Left renal cortex interstitium (tissue), 4 donors: ENCODE measurements at places on chromosomes 2 and 18. TPM values are rescaled to one million over a fixed set of nuclear protein-coding genes. Genes with fewer than 3 reads are reported as not detected.
A peak's percentile ranks its signal among the peaks of the same experiment; 100 is the strongest.

DNA sequence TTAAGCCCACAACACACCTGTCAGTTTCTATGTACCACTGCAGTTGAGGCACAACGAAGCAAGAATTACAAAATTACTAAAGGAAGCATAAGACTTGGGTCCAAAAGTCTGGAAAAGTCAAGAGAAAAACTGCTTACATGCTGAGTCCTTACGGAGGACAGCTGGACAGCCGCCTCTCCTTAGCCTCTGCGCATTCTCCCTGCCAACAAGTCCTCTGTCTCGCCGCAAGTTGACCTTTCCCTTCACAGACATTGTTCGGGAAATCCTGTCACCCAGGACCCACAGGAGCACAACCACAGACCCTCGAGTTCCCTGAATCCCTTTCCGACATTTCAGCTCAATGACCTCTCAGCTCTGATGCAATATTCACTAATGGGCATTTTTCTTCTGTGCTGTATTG lies 525.4 kb upstream of the SALL3 start:
- DNase-seq = no peak

GRCh38 chr2:25821225-25822056 lies 56.8 kb downstream of the ASXL2 start:
- DNase-seq = no peak

- no peak for DNase-seq
Observed at GRCh38 chr2:66438891-66439811, 4.2 kb downstream of the MEIS1 start.

DNA sequence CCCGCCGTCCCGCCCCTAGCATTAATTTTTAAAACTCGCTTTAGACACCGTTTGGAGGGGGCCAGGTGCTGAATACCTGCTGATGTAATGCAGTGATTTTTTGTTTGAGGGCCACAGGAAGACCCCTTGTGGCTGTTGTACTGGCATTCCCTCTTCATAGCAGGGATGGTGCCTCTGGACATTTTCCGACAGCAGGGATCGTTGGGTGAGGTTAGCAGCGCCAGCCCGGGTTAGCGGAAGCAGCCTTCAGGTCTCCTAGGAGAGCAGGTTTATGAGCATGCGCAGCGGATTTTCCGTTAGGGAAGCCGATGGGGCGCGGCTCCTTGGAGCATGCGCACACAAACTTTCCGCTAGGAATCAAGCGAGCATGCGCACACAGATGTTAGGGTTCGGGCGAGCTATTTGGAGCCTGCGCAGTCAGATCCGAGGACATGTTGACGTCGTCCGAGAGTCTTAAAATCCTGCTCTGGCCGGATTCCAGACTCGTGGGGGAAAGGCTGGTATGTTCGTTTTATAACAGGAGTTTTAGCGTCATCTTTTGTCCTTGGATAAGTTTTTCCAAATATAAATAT lies 17.2 kb upstream of the C2orf74 start:
- peak; percentile 97 for DNase-seq

- no peak for DNase-seq
Observed at GRCh38 chr2:137950238-137950637, 14.0 kb upstream of the HNMT start.

GRCh38 chr2:154698296-154698720 lies at the start of gene KCNJ3:
KCNJ3 (plus strand) TSS chr2:154698695; CDS start chr2:154698776, 81 bp downstream.
- DNase-seq = no peak

- DNase-seq = no peak
Observed at GRCh38 chr2:43877782-43878464, 39.2 kb downstream of the ABCG8 start.

The SLC30A3 gene
- 5.3 TPM for polyA plus RNA-seq

DNA sequence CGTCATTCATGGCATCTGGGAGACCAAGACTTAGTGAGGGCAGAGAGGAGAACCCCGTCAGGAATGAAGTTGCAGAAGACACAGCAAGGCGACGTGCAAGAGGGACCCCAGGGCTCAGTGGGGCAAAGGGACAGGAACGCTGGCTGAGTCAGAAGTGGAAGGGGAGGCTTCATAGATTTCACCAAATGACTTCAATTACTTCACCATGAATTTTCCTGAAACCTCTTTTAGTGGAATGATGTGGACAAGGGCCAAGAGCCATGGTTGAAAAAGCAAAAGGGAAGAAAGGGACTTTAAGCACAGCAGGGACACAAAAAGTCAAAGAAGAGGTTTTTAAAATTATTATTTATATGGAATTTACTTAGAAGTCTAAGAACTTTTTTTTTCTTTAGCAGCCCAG lies 141.6 kb upstream of the PID1 start:
- no peak for DNase-seq

The SERPINB13 gene
- not detected for polyA plus RNA-seq

The GAD1 gene
- polyA plus RNA-seq = 0.56 TPM

DNA sequence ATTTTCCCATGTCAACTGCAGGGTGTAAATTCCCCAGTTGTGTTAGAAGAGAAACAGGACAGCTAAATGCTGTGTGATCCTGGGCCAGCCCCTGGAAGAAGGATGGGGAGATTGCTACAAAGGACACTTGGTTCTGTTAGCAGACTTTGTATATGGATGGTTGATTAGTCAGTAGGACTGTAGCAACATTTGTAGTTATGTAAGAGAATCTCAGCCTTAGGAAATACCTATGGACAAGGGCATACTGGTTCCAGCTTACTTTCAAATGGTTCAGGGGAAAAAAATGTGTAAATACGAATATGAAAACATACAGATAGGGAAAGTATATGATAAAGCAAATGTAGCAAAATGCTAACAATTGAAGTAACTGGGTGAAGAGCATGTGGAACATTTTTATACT lies 47.6 kb downstream of the GNAL start:
- DNase-seq = no peak

The HNMT gene
- 65.7 TPM for polyA plus RNA-seq

The SLC8A1 gene
- polyA plus RNA-seq = 67.1 TPM

The HOXD1 gene
- 14.6 TPM for polyA plus RNA-seq

The KCNF1 gene
- polyA plus RNA-seq = 0.64 TPM

- DNase-seq = no peak
Observed at GRCh38 chr18:48116017-48116416, 185.6 kb upstream of the SMAD2 start.

DNA sequence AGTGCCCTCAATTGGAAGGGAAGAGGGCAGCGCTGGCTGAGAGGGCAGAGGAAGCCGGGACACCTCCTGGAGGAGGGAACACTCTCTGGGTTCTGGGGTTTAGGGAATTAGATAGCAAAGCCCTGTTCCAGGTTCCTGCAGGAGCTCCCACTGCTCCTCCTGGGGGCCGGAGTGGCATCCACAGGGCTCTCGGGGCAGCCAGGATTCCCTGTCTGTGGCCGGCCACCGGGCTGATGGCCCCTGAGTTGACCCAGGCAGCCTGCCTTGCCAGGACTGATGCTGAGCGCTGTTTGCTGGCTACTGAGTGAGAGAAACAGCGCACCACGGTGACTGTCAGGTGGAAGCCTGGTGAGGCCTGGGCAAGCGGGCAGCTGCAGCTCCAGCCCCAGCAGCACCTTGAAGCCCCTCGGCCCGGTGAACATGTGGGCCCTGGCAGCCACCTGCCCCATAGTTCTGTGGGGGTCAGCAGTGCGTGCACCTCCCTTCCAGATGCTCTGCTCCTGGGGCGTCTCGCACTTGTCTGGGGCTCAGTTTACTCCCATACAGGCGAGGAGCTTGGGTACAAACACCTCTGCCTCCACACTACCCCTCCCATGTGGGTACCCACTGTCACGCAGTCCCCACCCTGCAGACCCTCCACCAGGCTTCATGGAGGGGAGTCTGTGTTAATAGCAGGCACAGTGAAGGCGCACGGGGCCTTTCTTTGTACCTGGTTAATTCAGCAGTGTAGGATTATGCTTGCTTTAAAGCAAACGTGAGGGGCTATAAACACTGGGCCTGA lies 7.7 kb upstream of the ALLC start:
- no peak for DNase-seq

- no peak for DNase-seq
Observed at GRCh38 chr2:134647607-134648256, 71.1 kb downstream of the TMEM163 start.

DNA sequence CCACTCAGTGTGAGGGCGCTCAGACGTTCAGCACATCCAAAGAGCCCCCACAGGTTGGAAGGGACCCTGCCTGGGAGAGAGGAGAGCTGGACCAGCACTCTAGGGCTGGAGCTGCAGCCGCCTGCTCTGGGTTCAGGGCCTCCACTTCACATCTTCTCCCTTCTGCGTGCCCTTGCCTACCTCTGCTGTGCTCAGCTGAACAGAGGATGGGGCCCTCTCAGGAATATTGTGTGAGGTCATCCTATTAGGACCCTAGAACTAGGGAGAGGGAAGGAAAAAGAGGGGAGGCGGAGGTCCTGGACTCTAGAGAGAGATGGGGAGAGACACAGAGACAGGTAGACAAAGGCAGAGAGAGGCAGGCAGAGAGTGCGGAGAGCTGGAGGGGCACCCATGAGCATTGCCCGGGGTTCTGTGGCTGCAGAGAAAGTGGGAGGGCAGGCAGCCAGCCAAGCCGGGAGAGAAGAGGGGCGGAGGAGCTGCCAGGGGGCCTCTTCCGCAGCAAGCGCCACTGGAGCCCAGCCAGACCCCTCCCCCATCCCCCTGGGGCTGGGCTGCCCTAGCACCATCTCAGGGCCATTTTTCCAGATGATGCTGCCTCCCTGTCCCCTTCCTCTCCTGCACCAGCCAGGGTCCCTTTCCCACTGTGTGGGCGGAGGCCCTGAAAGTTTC lies 8.3 kb upstream of the TNS1 start:
- no peak for DNase-seq

The CHST10 gene
- polyA plus RNA-seq = 23.8 TPM

DNA sequence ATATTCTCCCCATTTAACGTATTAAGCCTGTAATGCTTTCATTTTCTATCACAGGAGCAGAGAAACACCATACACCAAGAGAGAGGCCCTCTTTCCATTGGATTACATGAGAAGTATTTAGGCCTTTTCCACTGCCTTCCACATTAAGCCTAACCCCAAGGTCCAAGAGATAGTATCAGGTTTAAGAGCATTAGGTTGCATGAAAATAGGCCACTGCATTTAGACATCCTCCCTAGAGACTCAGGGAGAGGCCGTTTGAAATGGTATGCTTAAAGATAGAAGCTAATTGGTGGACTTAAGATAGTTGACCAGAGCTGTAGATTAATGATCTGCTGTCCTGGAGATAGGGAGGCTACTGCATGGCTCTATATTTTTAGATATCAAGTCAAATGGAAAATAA lies 128.5 kb upstream of the PTPRM start:
- DNase-seq = no peak

DNA sequence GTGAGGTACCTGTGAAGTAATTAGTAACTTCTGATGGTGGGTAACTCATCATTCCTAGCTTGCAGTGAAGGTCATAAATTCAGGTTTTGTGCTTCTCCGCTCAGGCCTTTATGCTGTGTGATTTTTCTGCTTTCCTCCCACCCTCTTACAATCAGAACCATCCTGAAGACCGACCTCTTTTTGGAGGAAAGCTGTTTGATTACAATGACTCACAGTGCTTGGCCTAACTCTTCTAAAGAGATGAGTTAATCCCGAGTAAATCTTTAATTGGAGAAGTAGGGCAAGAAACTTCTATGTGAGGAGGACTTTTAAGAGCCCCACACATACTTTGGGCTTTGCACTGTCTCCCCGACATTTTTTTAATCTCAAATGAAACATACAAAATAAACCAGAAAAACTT lies 53.1 kb downstream of the TTC27 start:
- no peak for DNase-seq

The TUBA4B gene
- 0.91 TPM for polyA plus RNA-seq

- no peak for DNase-seq
Observed at GRCh38 chr18:8948011-8948410, 154.5 kb upstream of the NDUFV2 start.

DNA sequence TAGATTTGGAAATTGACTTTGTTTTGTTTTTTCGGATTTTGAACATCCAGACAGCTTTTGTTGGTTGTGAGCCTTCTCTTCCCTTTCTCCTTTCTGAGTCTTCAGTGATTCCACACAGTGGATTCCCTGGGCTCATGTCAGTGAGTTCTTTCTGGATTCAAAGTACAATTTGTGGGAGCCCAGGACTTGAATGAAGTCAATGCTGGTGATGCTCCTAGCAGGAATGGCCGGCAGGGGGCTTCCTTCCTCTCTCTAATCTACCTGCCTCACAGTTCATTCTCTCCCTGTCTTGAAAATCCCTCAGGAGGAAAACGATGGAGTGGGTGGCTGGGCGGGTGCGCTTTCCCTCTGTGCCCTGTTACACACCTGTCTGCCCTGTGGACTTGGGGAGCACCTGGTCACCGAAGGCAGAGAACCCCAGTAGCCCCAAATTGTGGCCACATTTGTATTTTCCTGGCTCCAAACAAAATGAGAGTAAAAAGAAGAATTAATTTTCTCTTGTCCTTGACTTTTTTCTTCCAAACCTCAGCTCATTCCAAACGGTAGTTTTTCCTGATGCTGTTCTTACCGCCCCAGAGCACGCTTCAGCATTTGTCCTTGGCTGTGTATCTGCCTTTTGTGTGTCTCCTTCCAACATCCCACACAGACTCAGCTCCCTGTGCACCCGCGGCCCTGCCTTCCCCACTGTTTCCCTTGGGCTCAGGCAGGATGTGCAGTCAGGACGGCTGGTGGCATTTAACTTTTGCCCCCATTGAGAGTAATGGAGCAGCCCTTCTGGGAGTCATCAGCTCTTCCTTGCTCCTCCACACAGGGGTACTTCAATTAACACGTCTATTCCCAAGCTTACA lies 86.6 kb downstream of the MARCO start:
- no peak for DNase-seq

DNA sequence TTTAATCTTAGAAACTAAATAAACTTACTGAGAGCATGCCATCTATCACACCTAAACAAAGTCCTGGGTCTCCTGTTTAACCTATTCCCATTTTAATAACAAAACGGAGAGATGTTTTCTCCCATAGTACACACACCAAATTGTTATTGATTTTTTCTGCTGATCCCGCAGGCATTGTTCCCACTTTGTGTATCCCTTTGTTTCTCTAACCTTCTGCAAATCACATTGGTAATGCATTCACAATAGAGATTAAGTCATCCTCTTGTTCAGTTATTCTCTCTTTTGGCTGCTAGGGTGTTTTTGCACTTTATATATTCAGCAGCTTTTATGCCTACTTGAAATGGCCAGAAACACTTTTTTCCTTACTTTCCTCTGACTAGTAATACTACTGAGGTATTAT lies 1071.9 kb upstream of the CDH2 start:
- DNase-seq = no peak

- no peak for DNase-seq
Observed at GRCh38 chr2:71613403-71613952, 160.1 kb downstream of the DYSF start.

GRCh38 chr2:214774108-214774507 lies 35.4 kb downstream of the BARD1 start:
- DNase-seq = no peak

DNA sequence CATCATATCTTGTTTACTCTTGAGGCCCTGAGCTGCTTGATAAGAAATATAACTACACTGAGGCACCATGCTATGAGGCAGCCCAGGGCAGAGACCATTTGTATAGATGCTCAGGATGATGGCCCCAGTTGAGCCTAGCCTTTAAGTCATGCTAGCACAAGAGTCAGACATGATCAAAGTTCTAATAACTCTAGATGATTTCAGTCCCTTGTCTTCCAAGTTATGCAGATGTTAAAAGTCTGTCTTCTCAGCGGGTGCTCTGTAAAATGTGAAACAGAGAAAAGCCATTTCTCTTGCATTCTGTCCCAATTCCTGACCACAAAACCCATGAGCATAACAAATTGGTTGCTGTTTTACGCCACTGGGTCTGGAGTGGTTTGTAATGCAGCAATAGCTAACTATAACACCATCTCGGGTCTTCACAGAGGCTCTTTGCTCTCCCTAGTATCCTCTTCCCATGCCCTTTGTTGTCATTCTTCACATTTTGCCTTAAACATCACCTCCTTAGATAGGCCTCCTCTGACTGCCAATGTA lies 49.6 kb downstream of the NXPH2 start:
- DNase-seq = no peak
